ENCODE measurements at places on chromosomes 11 and 22.

GRCh38 chr11:45887587-45887986, 2.1 kb downstream of the MAPK8IP1 start:
- no peak for DNase-seq

DNA sequence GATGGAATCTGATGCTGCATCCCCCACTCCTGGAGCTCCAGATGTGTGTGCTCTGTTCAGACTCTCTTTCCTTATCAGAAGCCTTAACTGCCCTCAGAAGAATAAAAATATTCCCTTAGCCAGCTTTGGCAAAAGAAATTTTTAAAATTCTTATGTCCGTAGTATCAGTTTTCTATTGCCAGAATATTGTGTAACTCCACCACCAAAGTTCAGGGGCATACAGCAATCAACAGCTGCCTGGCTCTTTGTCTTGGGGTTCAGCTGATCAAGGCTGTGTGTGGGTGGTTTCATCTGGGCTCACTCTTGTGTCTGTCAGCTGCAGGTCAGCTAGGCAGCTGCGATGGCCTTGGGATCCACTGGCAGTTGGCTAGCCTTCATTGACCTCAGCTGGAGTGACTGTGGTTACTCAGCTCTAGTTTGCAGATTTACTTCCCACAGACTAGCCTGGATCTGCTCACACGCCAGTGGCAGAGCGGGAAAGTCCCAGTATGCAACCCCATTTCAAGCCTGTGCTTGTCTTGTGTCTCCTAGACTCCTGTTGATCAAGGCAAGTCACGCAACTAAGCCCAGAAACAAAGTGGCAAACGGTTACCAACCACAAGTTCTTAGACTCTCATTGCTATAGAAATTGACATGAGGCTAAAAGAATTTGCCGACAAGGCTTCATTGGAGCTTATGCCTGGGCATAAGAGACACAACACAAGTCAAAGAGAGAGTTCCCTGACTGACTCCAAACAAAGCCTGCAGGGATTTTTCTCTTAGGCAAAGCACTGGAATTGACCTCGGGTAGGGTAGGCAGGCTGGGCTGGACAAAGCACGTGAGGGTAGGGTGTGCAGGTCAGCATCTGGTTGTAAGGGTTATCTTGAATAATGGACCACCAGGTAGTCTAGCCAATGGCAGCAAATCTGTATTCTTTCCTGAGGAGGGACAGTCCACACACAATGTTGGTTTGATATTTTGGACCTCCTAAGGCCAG, 7.5 kb downstream of the TMEM138 start:
- no peak for DNase-seq

- DNase-seq = no peak
Measured at GRCh38 chr11:1368216-1368615, 21.5 kb upstream of the BRSK2 start.

- no peak for DNase-seq
Measured at GRCh38 chr11:26620282-26621045, 48.4 kb upstream of the MUC15 start.

- DNase-seq = no peak
Measured at GRCh38 chr11:62456630-62457029, 37.8 kb downstream of the SCGB1A1 start.

DNA sequence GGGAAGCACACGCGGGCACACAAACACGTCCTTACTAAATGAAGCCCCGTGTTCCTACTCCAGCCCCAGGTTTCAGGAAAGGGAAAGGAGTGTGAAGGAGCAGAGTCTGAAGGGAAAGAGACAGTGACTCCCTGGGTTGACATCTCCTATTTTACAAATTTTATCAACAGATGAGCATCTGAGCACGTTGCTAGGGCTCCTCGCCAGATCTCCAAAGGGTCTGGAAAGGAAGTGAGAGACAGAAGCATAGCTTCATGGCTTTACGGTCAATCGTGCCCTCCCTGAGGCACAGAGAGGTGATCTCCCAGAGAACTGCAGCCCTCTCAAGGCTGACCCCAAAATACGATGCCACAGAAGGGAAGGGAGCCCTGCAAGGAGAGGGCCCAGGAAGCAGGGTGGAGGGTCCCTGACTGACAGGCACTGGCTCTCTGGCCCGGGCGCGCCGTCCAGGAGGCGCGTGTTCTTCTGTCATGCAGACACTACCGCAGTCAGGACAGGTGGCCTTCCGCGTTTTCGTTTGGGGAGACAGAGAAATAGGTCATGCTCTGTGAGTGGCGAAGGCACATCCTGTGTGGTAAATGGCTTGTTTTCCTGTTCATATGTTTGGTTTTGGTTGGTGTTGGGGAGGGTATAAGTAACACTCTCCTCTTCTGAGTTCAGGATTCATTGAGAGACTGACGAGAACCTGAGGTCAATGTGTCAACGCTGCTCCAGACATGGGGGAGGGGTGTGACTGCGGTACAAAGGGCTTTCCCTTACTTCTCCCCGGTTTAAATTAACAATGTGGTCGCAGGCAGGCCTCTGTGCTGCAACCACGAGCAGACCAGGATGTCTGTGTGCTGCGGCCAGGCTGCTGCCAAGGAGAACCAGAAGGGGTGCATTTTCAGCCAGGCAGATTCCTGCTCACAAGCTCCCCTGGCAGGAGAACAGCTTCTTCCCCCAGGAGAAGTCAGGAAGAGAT, 813.3 kb downstream of the OPCML start:
- DNase-seq = no peak

- no peak for DNase-seq
Measured at GRCh38 chr22:41931701-41932269, 5.2 kb upstream of the TNFRSF13C start.

DNA sequence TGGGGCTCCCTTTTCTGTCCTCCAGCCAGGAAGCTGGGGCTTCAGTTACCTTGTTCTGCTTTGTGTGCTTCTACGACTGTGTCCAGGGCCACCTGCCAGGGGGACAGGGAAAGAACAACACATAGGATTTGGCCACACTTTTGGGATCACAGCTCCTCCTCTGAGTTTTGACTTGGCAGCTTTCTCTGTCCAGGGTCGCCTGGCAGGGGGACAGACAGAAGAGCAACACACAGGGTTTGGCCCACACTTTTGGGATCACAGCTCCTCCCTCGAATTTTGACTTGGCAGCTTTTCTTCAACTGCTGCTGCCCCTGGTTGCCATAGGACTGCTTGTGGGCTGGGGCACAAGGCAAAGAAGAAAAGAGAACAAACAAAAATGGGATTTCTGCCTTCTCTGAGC, 19.1 kb downstream of the INCENP start:
- DNase-seq = no peak

- peak; percentile 64 for DNase-seq
Measured at GRCh38 chr11:43989162-43989981, 46.9 kb downstream of the C11orf96 start.

DNA sequence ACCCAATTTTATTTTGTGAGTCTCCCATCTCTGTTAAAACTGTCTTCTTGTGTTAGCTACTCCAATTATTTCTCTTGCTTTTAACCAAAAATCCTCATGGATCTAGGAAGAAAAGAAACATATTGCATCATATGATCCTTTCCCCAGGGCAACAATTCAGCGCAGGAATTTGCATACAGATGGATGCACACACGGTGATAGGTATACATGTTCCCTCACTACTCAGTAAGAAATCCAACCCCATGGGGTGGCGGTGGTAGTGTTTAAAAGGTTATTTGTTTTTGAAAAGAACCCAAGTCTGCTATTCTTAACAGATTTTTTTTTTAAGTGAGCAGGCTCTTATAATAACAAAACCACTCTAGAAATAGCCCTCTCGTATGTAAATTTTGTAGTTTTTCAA, 4.2 kb upstream of the SYN3 start:
- DNase-seq = no peak

GRCh38 chr22:17749605-17750395, 24.5 kb downstream of the BID start:
- no peak for DNase-seq

DNA sequence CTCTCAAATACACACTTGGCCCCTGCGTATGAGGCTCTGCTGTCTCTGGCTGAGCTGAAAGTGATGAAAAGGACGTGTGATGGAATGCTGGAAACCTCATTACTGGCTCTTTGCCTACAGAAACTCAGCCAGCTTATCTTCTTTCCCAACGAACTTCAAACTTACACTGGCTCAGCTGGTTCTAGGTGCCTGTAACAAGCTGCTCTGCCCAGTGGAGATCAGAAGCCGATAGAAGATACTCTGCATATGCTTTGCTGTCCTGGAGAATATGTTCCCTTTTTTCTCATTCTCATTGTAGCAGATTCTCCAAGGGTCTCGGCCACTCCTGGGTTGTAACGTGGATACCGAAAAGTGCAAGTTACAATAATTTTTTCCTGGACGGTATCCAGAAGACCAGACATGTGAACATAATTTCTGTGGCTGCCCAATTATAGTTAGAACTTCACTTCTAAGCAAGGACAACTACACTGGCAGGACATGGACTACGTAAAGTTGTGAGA, 405.3 kb upstream of the CCDC90B start:
- no peak for DNase-seq

- no peak for DNase-seq
Measured at GRCh38 chr11:75797792-75798191, 17.2 kb upstream of the UVRAG start.

- no peak for DNase-seq
Measured at GRCh38 chr22:48586799-48587185, 1240.9 kb downstream of the BRD1 start.

GRCh38 chr22:48948575-48949170, 879.0 kb downstream of the BRD1 start:
- no peak for DNase-seq

GRCh38 chr11:117197516-117198456, 1.4 kb upstream of the TAGLN start:
- peak; percentile 65 for DNase-seq

DNA sequence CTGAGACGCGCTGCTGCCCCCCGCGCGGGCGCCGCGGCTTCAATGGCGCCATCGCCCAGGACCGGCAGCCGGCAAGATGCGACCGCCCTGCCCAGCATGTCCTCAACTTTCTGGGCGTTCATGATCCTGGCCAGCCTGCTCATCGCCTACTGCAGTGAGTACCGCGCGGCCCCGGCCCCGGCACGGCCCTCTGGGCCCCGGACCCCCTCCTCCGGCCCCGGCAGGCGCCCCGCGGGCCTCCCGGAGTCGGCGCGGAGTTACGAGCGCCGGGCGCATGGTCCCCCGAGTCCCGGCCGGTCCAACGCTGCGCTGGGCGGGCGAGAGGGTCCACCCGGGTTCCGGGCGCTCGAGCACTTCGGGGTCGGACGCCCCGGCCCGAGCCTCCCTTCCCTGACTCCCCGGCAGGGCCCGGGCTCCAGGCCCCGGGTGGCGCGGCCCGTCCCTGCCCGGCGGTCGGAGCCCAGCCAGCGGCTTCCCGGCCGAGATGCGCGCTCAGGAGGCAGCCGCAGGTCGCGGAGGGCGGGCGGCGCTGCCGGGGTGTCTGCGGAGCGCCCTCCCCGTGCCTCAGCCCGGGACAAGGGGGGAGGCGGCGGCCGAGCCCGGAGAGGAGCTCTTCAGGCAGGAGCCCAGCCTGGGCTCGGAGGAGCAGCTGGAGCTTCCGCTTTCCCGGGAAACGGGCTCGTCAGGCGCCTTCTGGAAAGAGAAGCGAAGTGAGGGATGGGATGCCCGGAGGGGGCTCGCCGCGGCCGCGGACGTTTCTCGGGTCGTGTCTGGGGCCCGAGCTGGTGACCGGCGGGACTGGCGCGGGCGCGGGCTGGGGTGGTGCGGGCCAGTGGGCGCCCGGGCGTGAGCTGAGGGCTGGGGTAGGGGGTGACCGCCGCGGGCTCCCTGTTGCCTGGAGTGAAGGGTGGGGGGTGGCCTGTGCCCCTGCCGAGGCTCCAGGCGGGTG, 1337.8 kb downstream of the BRD1 start:
- DNase-seq = peak; percentile 53

GRCh38 chr11:34234086-34234740, 123.6 kb downstream of the ABTB2 start:
- DNase-seq = peak; percentile 10

DNA sequence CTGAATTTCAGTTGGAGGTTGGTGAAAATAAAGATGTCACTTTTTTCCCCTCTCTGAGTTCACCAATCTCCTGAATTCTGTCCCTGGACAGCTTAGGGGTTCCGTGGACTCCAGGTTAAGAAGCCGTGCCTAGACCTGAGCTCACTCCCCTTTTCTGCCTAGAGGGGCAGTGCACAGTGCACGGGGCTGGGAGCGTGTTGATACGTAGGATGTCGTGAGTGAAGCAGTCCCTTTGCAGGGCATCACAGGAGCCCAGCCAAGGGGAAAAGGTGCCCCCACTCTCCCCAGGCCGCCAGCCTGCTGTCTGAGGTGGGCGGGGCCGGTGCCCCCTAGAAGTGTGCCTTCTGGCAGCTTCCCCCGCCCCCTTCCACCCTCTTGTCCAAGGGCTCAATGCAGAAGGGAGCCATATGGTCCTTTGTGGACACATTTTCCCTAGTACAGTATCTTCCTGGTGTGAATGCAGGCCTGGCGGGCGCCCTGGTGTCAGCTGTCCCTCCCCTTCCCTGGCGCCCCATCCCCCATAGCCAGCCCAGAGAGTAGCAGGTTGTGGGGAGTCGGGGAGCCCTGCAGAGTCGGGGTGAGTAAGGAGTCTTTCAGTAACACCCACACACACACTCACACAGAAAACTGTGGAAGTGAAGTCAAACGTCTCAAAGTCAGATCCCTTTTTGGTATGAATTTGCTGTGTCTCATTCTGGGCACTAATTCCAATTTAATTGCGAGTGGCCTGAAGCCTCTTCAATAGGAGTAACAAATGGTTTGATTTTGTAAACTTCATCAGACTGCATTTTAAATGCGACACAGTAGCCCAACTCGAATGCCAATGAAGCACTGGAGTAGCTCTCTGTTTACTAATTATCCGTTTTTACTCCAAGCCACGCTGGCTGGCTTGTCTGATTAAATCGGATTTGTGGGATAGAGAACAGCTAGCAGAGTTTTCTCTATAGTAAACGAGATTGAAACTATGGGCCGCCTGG, 67.5 kb upstream of the NNMT start:
- no peak for DNase-seq

DNA sequence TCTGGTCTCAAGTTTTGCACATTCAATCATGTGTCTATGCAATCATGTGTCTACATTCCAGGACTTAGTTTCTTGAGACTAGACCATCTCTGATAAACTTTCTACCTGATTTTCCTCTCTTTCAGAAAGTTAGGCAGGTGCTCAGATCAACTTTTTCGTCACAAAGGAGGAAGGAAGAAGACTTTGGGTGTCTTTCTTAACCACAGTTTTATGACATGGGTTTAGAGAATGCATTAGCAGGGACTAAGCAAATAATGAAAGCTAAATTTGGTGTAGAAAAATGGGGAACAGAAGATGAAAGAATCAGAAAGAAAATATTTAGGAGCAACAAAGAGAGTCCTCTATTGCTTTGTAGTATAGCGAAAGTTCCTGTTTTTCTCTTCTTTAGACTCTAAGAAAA, 7.7 kb upstream of the GLYATL1B start:
- DNase-seq = no peak

GRCh38 chr11:120354068-120354467, 17.9 kb downstream of the ARHGEF12 start:
- no peak for DNase-seq

GRCh38 chr11:1966531-1966930, 19.4 kb downstream of the MRPL23 start:
- DNase-seq = no peak

GRCh38 chr11:61946894-61947293, 3.3 kb upstream of the BEST1 start:
- DNase-seq = no peak

- DNase-seq = no peak
Measured at GRCh38 chr11:67544616-67545242, 21.5 kb upstream of the CABP2 start.

- no peak for DNase-seq
Measured at GRCh38 chr11:771617-772204, 5.6 kb downstream of the GATD1 start.

All from nephron progenitor cell (in vitro differentiated cells).